Fibroblast of villous mesenchyme (primary cell): ENCODE measurements at places on chromosomes 3 and 15. TPM values are rescaled to one million over a fixed set of nuclear protein-coding genes. Genes with fewer than 3 reads are reported as not detected.

DNA sequence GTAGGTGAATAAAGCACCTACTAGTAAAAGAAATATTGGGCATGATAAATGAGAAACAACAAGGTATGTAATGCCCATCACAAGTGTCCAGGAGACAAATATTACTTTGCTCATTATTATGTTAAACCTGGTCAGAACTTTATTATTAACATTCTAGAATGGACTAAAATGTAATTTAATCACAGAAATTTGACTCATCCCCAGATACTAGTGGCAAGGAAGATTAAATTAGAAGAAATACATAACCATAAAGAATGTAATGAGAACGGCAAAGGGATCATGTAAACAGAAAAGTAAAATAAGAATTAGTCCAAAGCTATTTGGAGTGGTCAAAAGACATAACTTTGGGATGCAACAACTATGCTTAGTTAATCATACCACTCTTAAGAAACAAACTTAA lies 71.2 kb upstream of the STAC start:
- no peak for DNase-seq

DNA sequence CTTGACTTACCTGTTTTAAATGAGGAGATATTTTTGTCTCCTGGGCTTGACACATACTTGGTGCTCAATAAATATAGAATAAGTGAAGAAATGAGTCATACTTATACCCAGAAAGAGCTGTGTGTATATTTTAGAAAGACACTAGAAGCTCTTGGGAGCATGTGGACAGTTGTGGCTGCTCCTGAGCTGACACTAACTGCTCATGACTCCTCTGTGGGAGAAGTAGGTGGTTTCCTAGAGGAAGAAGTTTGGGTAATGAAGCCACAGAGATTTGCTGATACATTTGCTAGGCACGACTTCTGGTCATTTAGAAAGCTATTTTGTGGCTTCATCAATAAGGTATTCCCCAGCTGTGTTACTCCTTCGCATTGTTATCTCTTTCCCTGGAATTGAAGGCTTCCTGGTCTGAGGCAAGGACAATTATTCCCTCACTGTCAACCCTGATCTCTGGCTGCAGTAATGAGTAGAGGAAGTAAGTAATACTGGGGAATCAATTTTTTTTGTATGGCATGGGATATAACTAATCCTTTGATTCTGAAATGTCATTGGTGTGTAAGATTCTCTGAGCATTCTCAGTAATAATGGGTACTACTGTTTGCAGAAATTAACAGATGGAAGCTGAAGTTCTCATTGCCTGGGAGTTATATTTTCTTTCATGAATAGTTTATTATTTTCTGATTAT lies 79.6 kb upstream of the DCBLD2 start:
- DNase-seq: peak; percentile 47

The NLGN1 gene
- total RNA-seq: 8.4 and 18.1 TPM in 2 replicates

DNA sequence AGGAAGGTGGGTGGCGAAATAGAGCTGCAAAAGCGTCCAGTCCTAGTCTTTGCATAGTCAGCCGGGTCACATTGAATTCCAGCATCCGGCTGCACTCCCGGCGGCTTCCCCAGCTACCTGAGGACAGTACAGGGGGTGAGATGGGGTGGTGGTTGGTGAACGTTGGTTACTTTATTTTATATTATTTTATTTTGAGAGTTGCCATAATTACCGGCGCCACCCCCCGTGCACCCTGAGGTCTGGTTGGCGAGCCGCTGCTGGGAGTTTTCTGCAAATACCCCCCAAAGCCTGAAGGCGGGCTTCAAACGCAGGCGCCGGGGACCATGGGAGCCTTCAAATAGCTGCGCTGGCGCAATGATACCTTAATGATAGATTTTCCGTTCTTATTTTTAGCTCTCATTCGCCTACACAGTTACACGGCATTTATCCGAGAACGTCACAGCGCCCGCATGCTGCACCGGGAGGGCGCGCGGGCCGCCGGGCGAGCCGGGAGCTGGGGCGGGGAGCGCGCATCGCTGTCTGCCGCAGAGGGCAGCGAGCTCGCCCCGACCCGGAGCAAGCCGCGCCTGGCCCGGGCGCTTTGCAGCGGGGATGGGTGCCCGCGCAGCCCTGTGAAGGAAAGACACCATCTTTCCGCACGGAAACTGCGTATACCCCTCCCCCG lies 756 bp upstream of the RASGRF1 start:
- peak; percentile 7 for DNase-seq

The MAP1A gene
- 60.9 and 65.7 TPM in 2 replicates for total RNA-seq

The ARNT2 gene
- total RNA-seq: 20.0 and 20.7 TPM in 2 replicates

GRCh38 chr15:100167884-100168375 lies 173.8 kb downstream of the ADAMTS17 start:
- DNase-seq: no peak

DNA sequence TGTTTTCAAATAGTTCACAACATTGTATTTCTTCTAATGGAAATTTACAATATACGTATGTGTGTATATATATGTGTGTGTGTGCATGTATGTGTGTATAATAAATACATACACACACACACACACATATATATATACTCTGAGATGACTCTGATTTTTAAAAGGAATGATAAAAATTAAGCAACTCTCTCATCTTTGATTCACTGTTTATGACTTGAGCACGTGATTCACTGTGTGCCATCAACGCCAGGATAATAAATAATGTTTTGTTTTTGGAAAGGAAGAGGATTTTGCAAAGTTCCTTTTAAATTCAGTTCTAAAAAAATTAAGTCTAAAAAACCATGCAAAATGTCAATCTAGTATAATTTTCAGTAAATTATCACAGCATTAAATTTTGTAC lies 132.4 kb downstream of the P3H2 start:
- DNase-seq: no peak

GRCh38 chr3:177563792-177564191 lies 366.5 kb upstream of the TBL1XR1 start:
- DNase-seq: no peak

DNA sequence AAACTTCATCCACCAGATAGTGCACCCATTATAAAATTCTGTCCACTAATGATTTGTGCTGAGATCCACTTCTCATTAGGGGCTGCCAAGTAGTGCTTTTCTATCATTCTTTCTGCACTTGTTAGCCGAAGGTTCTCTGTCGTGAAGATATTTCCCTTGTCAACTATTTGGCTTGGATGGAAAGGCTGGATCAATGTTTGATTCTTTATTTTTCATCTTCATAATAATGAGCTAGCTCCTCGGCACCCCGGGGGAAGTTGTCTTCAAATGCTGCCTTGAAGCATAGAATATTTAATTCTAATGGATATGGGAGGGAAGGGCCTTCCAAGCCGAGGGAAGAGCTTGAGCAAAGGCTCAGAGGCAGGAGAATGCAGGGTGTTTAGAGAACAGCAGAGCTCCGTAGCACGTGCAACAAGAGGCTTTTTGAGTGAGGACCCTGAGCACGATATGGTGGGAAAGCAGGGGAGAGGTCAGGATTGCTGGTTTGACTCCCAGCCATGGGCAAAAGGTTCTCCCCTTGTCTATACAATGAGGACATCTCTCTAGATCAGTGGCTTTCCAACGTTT lies 16.3 kb upstream of the MUC20 start:
- no peak for DNase-seq

DNA sequence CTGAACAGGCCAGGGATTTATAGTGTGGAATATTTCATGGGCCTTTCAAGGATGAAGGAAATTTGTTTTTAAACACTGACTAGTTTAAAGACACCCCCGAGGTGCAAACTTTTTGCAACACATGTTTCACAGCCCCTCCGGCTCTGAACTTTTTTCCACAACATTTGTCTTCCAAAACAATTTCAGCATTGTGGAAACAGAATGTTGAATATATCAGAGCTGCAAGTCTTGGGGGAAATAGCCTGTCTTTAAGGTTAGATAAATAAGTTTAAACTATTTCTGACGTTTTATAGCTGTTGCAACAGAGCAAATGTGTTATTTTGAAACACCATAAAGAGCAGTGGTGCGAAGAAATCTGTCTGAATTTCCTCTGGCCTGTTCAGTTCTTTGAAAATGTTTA lies 229.2 kb upstream of the GOLGA6L4 start:
- DNase-seq: peak; percentile 29

DNA sequence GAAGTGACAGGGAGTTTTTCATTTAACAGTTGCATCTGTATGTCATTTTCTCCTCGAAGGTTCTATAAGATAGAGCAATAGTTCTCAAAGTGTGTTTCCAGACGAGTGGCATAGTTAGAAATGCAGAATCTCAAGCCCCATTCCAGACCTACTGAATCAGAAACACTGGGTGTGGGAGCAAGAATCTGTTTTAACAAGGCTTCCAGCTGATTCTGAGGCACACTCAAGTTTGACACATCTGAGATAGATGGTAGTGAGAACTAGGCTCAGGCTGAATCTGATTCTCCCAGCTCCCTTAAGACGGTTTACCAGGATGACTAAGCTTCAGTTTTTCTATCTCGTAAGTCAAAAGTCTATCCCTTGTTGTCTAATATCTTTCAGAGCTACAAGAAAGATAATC lies 159.8 kb upstream of the NUDT16 start:
- DNase-seq: peak; percentile 60

The PRKAR2A gene
- 47.0 and 47.9 TPM in 2 replicates for total RNA-seq

The NOX5 gene
- total RNA-seq: 0.43 and 0.64 TPM in 2 replicates

The FOXB1 gene
- total RNA-seq: not detected in 2 replicates

DNA sequence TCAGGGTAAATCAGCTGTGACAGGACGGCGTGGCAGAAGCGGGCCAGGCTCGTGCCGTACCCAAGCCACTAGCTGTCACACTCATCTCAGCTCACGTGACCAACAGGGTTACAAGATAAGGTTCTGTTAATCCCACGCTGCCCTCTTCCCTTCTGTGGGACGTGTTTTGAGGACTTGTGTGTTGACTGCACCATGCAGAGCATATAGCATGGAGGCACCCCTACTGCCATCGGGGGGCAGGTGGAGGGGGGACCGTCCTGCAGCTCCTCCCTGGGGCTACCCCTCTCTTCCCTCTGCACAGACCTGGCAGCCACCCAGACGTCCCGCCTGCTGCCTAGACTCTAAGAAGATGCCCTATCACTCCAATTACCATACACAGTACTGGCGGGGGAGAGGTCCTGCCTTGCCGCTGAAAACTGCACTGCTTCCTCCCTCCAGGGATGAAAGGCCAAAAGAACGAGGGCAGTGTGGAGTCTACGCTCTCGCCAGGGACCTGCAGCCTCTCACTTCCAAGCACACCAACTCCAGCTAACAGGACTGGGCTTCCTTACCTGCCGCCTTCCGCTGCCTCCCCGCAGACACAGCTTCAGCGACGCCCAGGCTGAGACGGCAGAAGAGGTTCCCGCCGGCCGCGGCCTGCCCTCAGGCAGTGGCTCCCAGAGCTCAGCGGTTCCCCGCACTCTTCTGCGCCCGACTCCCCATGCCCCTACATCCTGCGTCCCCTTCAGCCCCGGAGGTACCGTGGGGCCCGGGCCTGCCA lies at the start of gene TNK2:
Gene TNK2 (minus strand): TSS at position 618 of the 760 bp plus-strand sequence. CDS start 19,963 bp downstream, outside the sequence.
- peak; percentile 17 for DNase-seq

DNA sequence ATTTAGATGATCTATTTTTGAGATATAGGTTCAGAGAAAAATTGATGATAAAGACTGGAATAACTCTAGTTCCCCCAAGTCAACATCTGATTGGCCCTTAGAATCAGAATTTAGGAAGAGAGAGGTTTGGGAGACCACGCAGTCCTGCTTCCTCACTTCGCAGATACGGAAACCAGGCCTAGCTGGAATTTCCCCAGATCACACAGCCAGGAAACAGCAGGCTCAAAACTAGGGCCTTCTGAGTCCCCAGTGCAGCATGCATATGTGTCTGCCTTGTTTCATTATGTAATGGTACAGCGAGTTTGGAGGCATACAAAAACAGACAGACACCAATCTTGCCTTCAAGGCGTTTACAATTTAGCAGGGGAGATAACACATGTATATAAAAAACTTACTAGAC lies 177.1 kb upstream of the ICE2 start:
- DNase-seq: no peak

DNA sequence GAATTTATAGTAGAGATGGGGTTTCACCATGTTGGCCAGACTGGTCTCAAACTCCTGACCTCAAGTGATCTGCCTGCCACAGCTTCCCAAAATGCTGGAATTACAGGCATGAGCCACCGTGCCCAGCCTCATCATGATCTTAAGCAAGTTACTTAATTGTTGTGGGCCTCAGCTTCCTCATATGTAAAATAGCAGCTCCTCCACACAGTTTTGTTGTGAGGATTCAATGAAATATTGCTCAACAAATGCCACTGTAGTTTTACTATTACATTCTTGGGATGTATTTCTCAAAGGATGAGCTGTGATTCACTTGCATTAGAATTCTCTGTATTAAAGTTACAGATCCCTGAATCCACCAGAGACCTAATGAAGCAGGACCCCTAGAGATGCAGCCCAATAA lies 168.8 kb downstream of the ADAMTS9 start:
- peak; percentile 80 for DNase-seq

GRCh38 chr3:124620600-124621063 lies 109.6 kb upstream of the UMPS start:
- peak; percentile 76 for DNase-seq

DNA sequence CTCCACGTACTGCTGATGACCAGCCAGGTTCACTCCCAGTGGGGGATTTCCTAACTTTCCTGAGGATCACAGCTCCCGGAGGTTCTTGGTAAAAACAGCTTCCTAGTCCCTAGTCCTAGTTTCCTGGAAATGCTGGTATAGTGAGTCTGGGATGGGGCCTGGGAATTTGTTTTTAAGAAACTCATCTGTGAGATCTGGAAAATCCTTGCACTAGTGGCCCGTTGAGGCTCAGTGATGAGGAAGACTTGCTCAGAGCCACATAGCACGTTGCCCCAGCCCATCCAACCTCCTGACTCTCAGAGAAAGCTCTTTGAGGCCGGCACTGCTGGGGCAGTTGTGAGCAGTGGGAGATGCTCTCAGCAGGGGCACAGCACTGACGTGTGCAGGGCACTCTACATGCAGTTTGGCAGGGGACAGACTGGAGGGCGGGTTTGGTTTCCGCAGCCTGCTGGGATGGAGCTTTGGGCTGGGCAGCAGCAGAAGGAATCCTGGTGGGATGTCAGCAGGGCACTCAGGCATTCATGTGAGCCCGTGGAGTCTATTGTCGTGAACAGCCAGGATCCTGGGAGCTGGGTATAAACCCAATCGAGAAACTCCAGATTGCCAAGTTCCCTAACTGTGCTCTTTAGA lies 31.6 kb downstream of the SAXO2 start:
- DNase-seq: no peak

- no peak for DNase-seq
Measured at GRCh38 chr15:61946778-61947177, 113.5 kb downstream of the VPS13C start.

DNA sequence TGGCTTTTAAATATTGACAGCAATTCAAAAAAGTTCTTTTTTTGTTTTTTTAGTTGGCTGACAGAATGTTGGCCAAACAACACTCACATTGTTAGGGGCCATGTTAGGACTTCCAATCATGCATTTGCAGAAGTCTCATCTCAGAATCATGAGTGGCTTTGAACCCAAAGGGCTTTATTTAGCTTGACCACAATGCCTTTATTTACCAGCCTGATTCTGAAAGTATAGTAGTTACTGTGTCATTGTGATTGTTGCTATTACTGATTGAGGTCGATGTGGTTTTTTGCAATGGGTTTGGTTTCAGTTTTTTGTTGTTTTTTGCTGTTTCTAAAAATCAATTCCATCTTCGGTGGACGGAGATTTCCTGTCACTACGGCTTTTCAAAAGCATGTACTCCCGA lies 7.2 kb downstream of the GLDN start:
- no peak for DNase-seq
